ENCODE measurements at places on chromosomes 3 and 15.

GRCh38 chr3:64518950-64519349, 168.8 kb downstream of the ADAMTS9 start:
- DNase-seq, result no peak

- no peak for DNase-seq
These were observed 275.3 kb upstream of the GOLGA6L4 start for GRCh38 chr15:83960192-83960829.

- DNase-seq, result peak; percentile 65
These were observed 3.9 kb upstream of the CCDC9B start for GRCh38 chr15:40344631-40345120.

DNA sequence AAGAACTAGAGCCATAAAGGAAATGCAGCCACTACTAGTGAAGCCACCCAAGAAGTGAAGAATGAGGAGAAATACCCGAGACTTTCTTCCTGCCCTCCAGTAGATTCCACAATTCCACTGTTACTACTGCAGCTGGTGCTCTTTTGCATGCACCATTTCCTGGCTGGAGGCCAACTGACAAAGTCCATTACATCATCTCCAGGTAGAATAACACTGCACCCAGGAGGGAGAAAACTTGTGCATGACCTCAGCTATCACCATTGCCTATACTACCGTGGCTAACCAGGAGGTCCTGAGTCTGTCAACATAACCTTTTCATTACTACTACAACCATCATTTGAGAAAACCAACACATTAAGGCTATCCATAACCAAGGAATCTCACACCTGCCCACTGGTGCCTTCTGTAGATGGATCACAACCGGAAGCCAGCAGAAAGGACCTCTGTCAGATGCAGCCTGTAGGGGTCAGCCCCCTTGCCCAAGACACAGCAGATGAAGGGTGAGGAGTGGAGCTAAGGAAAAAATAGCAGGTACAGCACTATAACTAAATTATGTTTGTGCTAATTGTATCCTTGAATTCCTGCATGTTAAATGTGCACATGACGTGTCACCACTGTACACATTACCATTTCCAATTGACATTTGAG, 200.8 kb upstream of the C2CD4B start:
- no peak for DNase-seq

DNA sequence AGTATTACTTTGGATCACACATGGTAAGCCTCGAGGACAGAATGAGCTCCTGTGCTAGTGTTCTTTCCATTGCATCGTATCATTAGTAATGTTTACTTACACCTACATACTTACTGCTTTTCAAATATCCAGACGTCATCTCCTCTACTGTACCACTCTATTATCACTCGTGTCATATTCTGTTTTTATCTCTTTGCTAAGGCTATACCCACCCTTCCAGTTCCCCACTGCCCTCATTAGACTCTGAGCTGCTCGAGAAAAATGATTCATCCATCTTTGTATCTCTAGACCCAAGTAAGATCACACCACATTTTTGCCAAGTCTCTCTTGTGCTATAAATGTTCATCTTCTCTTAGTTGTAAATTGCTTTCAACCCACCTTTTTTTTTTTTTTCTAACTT, 245.7 kb downstream of the TIGIT start:
- no peak for DNase-seq

DNA sequence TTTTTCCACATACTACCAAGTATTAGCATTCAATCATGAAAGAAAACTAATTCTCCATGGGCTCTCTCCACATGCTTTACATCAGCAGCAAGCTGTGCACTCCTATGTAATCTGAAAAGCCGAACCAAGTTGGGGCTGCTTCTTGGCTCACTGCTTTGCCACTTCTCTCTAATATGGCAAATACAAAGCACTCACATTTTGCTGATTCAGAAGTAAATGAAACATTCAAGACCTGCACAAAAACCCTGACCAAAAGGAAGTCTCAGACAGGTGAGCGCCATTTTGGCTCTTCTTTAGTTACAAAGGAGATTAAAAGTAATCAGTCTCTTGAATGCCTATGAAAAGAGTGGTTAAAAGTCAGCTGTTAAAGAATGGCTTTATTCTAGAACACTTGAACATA, 915.2 kb downstream of the FHIT start:
- DNase-seq, result no peak

DNA sequence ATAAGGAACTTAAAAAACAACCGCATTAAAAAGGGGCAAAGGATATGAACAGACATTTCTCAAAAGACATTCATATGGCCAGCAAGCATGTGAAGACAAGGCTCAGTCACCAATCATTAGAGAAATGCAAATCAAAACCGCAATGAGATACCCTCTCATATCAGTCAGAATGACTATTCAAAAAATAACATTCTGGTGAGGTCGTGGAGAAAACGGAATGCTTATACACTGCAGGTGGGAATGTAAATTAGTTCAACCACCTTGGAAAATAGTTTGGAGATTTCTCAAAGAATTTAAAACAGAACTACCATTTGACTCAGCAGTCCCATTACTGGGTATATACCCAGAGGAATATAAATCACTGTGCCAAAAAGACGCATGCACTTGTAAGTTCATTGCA, 496.6 kb upstream of the SGO1 start:
- no peak for DNase-seq

GRCh38 chr3:13069495-13069894, 3.7 kb downstream of the IQSEC1 start:
- peak; percentile 73 for DNase-seq

- DNase-seq, result no peak
These were observed 45.5 kb downstream of the SUSD5 start for GRCh38 chr3:33173103-33173502.

- DNase-seq, result no peak
These were observed 37.3 kb downstream of the TM6SF1 start for GRCh38 chr15:83144771-83145170.

GRCh38 chr3:46990573-46991374, 11.3 kb downstream of the NBEAL2 start:
- DNase-seq, result no peak

GRCh38 chr3:187046033-187046432, 93.3 kb downstream of the RPL39L start:
- DNase-seq, result no peak

GRCh38 chr3:194176274-194176991, 40.5 kb downstream of the HES1 start:
- no peak for DNase-seq

DNA sequence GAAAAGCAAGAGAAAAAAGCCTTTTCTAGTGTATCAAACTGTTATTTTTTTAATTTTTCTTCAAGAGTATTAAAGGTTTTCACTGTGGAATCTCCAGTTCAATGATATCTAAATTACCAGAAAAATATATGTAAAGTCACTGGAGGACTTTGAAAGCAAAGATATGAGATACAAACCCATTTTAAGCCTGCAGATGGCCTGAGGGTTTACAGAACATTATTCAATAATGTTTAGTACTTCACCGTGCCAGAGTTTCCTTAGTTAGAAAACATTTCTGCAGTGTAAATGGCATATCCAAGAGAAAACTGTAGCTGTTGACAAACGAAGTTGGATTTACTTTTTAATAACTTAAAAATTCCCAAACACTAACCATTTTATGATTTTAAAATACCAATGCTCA, 529.4 kb upstream of the AGTR1 start:
- DNase-seq, result no peak

- DNase-seq, result no peak
These were observed 758.4 kb upstream of the ROBO1 start for GRCh38 chr3:80526153-80526552.

DNA sequence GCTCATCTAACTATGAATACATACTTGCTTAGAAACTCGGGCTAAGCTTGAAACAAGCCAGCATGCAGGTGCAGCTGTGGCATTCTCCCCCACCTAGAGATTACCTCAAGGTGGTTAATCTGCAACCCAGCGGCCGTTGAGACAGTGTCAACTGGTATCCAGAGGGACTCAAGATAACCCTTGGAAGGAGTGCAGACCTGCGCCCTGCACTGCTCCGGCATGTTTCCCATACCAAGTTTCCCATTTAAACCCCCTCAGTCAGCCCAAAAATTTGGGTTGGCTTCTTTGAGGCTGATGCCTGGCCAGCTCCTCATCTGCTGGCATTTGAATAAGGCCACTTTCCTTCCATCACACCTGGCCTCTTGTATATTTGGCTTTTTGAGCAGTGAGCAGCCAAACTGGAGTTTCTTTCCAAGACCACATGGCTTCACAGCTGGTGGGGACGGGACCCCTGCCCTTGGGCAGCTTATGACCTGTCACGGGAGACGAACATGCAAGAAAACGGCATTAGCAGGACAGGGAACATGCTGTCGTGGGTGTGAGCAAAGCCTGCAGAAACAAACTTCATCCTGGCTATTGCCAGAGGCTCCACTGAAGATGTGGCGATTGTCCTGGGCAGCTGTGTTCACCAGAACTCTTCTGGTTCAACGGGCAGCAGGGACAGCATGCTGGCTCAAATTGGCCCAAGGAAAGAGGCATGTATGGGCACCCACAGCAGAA, 98.2 kb downstream of the PLXNA1 start:
- DNase-seq, result no peak

DNA sequence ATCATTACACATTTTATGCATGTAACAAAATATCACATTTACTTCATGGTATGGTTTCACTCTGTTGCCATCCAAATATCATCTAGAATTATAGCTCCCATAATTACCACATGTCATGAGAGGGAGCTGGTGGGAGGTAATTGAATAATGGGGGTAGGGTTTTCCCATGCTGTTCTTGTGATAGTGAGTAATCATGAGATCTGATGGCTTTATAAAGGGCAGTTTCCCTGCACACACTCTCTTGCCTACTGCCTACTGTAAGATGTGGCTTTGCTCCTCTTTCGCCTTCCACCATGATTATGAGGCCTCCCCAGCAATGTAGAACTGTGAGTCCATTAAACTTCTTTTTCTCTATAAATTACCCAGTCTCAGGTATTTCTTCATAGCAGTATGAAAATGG, 123.4 kb downstream of the SATB1 start:
- DNase-seq, result no peak

- no peak for DNase-seq
These were observed 145.7 kb upstream of the KCNH8 start for GRCh38 chr3:19002606-19003005.

- DNase-seq, result no peak
These were observed 8.6 kb upstream of the ZNF621 start for GRCh38 chr3:40516201-40516600.

DNA sequence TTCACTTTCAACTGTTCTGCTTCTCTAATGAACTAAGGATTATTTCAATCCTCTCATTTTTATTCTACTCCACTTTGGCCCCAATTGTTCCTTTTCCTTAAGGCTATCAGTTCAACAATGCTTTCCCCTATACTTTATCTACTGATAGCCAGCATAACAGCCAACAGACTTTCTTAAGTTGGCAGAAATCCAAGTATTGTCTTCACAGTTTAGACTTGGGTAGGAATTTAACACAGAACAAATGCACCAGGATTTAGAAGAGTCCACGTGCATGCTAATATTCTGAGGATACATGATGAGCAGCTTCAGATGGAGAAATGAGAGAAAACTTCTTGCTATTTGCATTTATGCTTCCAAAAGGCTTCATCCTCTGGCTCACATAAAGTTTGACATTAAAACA, 54.8 kb downstream of the FBN1 start:
- DNase-seq, result no peak

GRCh38 chr3:30448450-30449289, 157.7 kb upstream of the TGFBR2 start:
- no peak for DNase-seq

GRCh38 chr15:63600001-63600615, 2.9 kb downstream of the FBXL22 start:
- no peak for DNase-seq

DNA sequence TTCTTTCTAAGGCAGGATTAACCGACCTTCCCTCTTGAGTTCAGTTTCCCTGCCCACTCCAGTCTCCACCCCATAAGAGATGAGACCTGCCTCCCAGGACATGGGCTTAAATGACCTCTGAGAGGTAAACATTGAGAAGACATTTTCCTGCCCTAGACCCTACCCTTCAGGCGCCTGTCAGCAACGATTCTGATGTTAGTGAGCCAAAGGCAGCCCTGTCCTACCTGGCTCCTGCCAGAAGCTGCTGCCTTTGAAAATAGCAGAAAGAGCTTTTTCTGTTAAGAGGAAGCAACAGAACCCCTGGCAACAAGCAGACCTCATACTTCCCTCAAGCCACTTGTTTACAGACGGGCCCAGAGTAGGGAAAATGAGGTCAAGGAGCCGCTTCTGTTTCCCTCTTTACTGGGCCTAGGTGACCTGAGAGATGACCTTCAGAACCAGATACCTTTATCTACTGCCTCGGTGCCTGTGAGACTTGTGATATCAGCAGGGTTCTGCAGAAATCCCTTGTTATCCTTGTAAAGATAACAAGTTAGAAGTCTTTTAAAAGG, 52.0 kb downstream of the CD200R1L start:
- no peak for DNase-seq
